ENCODE measurements at places on chromosomes 12 and 14.

DNA sequence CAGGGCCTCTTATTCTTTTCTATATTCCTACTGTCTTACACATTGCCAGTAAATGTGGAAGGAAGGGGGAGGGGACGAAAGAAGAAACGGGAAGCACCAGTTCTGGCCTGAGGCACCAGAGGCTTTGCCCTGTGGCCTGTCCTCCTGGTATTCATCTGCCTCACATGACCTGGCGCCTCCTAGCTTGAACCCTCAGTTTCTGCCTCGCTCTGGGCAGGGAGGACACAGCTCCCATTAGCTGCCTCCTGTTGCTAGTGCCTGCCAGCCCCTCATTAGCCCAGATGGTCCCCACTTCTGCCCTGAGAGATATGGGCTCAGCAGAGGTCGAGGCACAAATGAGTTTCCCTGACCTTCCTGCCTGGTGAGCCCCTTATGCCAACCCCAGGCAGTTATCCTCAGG is 3.0 kb upstream of the PLEKHG6 start:
- DNase-seq, result no peak

GRCh38 chr12:46126050-46126727 is 135.8 kb upstream of the SCAF11 start:
- no peak for DNase-seq

- DNase-seq, result no peak
Measured at GRCh38 chr12:59657266-59657665, 61.4 kb downstream of the SLC16A7 start.

DNA sequence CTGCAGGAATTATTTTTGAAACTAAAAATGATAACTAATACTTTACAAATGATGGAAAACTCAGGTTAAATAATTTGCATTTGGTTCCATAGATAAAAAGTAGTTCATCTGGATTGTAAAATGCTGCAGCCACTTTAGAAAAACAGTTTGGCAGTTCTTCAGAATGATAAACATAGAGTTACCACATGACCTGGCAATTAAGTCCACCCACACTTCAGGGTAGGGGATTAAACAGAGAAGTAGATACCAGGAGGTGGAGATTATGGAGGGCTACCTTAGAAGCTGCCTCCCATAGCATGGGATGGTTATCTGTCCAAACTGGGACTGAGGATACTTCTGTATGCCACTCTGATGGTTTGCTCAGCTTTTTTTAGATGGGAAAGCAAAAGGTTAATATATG is 22.2 kb downstream of the ARF6 start:
- no peak for DNase-seq

GRCh38 chr14:75626863-75627262 is 33.8 kb downstream of the ERG28 start:
- no peak for DNase-seq

DNA sequence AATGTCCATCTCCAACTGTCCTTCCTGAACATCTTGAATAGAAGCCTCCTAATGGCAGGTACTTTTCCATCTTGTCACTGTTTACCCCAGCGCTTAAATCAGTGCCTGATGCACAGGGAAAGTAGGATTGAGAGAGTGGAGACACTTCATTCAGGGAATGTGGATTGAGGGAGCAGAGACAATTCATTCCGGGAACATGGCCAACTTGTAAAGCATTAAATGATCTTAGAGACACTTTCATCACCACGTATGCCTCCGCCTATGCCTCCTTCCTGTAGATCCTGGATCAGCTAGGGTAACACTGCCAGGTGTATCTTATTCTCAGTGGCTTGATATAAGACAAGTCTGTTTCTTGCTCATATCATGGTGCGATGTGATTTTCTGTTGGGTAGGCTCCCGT is 67.6 kb upstream of the CSRP2 start:
- no peak for DNase-seq

DNA sequence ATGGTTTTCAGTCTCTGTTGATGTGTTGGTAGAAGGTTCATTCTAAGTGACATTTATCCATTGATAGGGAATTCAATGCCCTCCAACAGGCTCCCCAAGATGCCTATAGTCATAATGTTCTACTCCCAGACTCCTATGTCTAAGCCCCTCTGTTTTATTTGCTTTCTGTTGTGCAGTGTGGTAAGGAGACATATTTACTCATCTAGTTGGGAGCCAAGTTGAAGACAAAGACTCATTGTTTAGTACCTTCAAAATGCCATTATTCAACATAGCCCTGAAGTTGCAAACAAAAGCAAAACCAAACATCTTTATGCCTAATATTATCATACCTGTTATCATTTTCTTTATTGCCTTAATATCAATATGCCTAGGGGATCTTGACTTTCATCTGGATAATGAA is 302.1 kb downstream of the RMST start:
- DNase-seq, result no peak

DNA sequence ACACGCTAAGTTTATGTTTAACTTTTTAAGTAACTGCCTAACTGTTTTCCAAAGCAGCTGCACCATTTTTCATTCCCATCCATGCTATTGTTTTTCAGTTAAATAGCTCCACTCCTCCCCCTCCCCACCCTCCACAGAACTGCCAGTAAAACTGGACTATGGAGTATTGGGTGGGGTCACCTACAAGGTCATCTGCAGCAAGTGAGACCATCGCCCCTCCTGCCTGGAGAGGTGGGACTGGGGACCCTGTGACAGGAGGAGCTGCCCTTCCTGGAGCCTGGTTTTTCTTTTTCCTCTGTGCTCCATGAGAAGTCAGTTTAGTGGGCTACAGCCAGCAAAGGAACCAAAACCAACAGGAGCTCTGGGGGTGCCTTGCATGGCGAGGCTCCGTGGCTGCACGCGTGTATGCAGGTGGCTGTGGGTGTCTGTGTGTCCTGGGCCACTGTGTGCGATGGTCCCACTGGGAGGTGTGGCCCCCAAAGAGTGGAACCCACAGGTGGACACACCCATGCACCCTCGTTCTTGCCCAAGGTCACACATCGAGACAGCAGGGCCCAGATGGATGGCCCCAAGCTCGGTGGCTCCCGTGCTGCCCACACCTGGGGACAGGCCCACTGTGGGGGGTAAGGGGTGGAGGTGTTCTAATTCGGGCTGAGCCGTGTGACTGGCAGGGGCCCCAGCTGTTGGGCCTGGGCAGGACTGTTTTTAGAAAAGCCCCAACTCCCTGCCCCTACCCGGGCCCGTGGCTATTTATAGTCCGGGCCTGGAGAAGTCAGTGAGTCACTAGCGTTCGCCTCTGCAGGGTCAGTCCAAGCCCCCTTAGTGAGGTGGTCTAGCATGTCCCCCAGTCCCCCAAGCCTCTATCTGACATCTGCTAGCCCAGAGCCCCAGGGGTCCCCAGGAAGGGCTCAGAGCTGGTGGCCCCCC is 2.3 kb upstream of the ADSS1 start:
- no peak for DNase-seq

- DNase-seq, result no peak
Measured at GRCh38 chr14:36931791-36932190, 240.6 kb downstream of the SLC25A21 start.

- DNase-seq, result no peak
Measured at GRCh38 chr14:61861320-61861865, 99.2 kb downstream of the SNAPC1 start.

GRCh38 chr12:66269757-66270383 is 32.4 kb upstream of the HELB start:
- DNase-seq, result no peak

- DNase-seq, result peak; percentile 8
Measured at GRCh38 chr12:124636138-124636978, 68.9 kb upstream of the NCOR2 start.

GRCh38 chr14:75946785-75947184 is 35.0 kb downstream of the TGFB3 start:
- no peak for DNase-seq

DNA sequence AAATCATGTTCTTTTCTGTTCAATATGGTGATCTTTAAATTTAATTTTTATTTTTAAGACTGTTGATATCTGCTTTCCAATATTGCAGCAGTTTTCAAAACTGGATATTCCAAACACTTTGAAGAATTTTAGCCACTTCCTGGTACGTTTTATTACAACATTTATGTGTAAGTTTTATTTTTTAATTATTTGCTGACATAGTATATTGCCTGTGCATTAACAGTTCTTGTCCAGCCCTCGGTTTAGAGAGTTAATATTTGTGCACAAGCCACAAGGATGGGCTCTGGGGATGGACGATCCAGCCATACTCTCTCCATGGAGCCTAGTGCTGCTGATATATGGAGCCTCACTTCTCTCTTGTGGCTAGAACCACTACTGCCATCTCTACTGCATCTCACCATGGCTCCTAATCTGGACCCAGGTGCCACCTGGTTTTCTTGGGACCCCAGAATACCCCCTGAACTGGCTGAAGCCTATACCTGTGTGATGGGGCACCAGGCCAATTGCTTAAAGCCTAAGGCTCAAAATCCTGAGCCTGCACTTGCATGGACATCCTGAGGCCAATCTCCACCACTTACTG is 262.5 kb downstream of the RASSF9 start:
- no peak for DNase-seq

Data from activated CD4-positive, alpha-beta T cell treated with anti-CD3 and anti-CD28 coated beads for 24 hours (primary cell).